Left colon (tissue), 2 donors: ENCODE measurements at places on chromosomes 2 and 18. TPM values are rescaled to one million over a fixed set of nuclear protein-coding genes. Genes with fewer than 3 reads are reported as not detected.

Gene DSG1
- total RNA-seq = not detected

Gene TRABD2A
- total RNA-seq = 89.8 TPM

Gene CD8B2
- total RNA-seq = 0.08 TPM

Gene ALMS1
- 11.2 TPM for total RNA-seq

Gene KCNS3
- 21.2 TPM for total RNA-seq

Gene DTNB
- total RNA-seq = 6.9 TPM

Gene CRYBA2
- total RNA-seq = 6.9 TPM

Gene OSBPL6
- total RNA-seq = 1.8 TPM

Gene WDFY1
- 67.7 TPM for total RNA-seq

Gene SLC4A3
- total RNA-seq = 0.24 TPM

Gene OR6B2
- not detected for total RNA-seq

Gene GPR17
- not detected for total RNA-seq

Gene ERFE
- not detected for total RNA-seq

Gene AGXT
- 3.0 TPM for total RNA-seq

Gene GPR35
- 84.3 TPM for total RNA-seq

Gene ABCG5
- total RNA-seq = 0.14 TPM

Gene AFF3
- 10.6 TPM for total RNA-seq

Gene ZAP70
- 2.9 TPM for total RNA-seq

Gene SCN3A
- 0.43 TPM for total RNA-seq

Gene APCDD1
- 8.3 TPM for total RNA-seq

Gene CNGA3
- total RNA-seq = 0.27 TPM

Gene DNAH7
- total RNA-seq = 2.6 TPM

Gene CACNB4
- total RNA-seq = 0.55 TPM

Gene NGEF
- 41.4 TPM for total RNA-seq

Gene REEP1
- total RNA-seq = 4.2 TPM

Gene TNS1
- total RNA-seq = 27.8 TPM

Gene CYP27A1
- 52.7 TPM for total RNA-seq

Gene CTAGE1
- total RNA-seq = not detected

Gene PRSS56
- total RNA-seq = not detected

Gene GAL3ST2
- 50.8 TPM for total RNA-seq

Gene INO80B
- total RNA-seq = 26.6 TPM

Gene SPATS2L
- total RNA-seq = 240 TPM

Gene GKN1
- total RNA-seq = not detected

Gene LTBP1
- total RNA-seq = 24.8 TPM

Gene UPP2
- not detected for total RNA-seq

Gene NPAS2
- 59.5 TPM for total RNA-seq

Gene ANKRD53
- 0.70 TPM for total RNA-seq

Gene C2orf15
- 3.5 TPM for total RNA-seq

Gene MTCL1
- total RNA-seq = 4.1 TPM

Gene NEU2
- not detected for total RNA-seq

Gene SIX2
- total RNA-seq = not detected

Gene IL1A
- 0.12 TPM for total RNA-seq

Gene ALLC
- not detected for total RNA-seq

Gene FOXD4L1
- 0.27 TPM for total RNA-seq

Gene SALL3
- not detected for total RNA-seq

Gene DNER
- 1.3 TPM for total RNA-seq

Gene CAPN14
- 0.47 TPM for total RNA-seq

Gene ANKRD62
- 0.73 TPM for total RNA-seq

Gene HAUS1
- total RNA-seq = 16.2 TPM

Gene SLC14A1
- total RNA-seq = 1.0 TPM

Gene KYNU
- total RNA-seq = 0.61 TPM

Gene GAD1
- total RNA-seq = 0.31 TPM

Gene TWIST2
- 4.2 TPM for total RNA-seq
